ENCODE measurements at places on chromosomes 4 and X.

DNA sequence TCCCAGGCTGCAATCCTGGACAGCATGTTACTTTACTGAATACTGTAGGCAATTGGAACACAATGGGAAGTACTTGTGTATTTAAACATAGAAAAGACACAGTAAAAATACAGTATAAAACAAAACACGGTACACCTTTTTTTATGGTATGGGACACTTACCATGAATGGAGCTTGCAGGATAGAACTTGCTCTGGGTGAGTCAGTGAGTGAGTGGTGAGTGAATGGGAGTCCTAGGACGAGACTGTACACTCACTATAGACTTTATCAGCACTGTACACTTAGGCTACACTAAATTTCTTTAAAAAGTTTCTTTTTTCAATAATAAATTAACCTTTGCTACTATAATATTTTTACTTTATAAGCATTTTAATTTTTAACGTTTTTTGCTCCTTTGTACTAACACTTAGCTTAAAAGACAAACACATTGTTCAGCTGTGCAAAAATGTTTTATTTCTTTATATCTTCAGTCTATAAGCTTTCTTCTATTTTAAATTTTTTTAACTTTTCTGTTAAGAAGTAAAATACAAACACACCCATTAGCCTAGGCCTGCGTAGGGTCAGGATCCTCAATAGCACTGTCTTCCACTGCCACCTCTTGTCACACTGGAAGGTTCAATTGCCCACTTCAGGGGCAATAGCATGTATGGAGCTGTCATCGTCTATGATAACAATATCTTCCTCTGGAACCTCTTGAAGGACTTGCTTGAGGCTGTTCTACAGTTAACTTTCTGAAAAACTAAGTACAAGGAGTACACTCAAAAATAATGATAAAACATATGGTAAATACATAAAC, 293.5 kb upstream of the FSTL5 start:
- DNase-seq = no peak

GRCh38 chr4:17323554-17324385, 188.1 kb downstream of the QDPR start:
- DNase-seq = no peak

- DNase-seq = no peak
Measured at GRCh38 chrX:332496-332860, 13.9 kb upstream of the GTPBP6 start.

GRCh38 chrX:7574325-7574724, 268.6 kb upstream of the VCX start:
- no peak for DNase-seq

DNA sequence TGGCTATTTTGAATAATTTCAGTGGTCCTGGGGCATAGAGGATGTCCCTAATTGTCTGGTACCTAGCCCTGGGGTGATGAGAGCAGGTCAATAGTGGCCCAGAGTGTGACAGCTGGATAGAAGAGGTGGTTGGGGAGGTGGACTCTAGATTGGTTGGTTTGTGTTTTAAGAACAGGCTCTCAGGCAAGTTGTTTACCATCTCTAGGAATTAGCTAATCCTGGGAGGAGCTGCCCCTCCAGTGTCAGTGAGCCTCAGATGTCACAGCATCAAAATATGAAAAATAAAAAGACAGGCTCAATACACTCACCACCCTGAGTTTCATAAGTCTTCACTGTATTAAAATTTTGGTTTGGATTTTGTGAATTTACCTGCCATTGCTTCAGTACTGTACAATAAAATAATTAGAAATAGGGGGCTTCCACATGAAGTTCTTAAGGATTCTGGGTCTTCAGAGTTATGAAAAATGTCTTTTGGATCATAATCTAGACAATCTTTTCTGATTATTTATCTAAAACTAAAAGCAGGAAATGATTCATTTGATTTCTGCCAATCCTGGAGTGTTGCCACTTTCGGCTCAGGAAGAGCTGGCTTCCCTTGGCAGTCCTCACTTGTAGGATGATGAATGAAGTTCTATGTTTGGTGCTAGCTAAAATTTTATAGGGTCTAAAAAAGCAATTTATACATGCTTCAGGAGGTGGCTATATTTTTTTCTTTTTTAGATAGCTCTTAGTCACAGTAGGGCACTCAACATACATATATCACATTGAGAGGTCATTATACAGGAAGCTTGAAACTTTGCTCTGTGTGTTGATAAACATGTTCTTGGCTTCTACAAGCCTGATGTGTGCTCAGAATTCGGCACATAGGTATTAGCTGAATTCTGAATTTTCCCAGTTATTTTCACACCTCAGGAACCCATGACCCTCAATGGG, 395.1 kb downstream of the RAB28 start:
- no peak for DNase-seq

DNA sequence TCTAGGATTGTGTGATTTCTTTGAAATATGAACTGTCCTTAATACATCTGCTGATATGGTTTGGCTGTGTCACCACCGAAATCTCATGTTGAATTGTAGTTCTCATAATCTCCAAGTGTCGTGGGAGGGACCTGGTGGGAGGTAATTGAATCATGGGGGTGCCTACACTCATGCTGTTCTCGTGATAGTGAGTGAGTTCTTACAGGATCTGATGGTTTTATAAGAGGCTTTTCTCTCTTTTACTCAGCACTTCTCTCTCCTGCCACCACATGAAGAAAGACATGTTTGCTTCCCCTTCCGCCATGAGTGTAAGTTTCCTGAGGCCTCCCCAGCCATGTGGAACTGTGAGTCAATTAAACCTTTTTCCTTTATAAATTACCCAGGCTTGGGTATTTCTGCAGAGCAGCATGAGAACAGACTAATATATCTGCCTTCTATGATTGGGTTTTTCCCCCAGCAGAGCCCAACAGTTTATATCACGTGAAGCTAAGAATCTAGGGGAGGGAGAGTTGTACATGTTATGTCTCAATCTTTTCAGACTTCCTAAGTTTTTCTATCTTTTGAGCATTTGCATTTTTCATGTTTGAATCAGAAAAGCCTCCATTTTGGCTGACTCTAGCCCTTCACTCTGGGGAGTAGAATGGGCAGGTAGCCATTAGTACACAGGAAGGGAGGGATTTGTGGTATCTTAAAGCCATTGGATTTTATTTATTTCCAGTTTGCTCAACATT, 58.9 kb downstream of the PLAC1 start:
- no peak for DNase-seq

GRCh38 chrX:19673375-19674040, 158.2 kb upstream of the MAP3K15 start:
- no peak for DNase-seq

GRCh38 chr4:122293374-122294365, 85.1 kb upstream of the ADAD1 start:
- no peak for DNase-seq

DNA sequence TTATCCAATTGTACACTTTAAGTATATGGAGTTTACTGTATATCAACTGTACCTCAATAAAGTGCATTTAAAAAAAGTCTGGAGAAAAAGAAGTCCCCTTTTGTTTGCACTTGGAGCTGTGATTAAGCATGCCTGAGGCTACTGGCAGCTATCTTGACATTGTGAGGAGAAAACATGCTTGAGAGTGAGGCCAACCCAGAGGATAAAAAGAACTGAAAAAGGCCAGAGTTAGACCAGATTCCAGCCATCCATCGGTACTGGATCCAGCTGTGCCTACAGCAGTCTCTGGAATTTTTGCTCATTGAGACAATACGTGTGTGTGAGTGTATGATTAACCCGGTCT, 57.4 kb downstream of the LGI2 start:
- no peak for DNase-seq

GRCh38 chr4:76897536-76898384, at the start of gene SOWAHB:
Gene SOWAHB, minus strand, starts transcription at chr4:76898144. Its CDS starts 295 bp downstream, at chr4:76897849.
- DNase-seq = no peak

DNA sequence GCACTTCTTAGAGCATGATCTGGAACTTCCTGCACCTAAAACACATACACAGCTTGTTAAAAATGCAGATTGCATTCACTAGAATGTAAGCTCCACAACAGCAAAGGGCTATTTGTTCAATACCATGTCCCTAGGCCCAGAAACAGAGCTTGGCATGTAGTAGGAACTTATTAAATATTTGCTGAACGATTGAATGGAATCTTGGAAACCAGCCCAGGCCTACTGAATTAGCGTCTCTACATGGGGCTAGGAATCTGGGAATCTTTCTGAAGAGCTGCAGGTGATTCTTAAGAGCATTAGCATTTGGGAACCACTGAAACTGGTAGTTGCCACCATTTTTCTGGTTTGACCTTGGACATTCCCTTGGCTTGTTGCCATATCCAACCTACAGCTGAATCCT, 234.1 kb downstream of the STIM2 start:
- no peak for DNase-seq

GRCh38 chrX:101385795-101386541, at the start of gene BTK:
Gene BTK, minus strand, starts transcription at chrX:101386191. Its CDS starts 10,907 bp downstream, at chrX:101375284.
- no peak for DNase-seq

GRCh38 chr4:42995343-42995944, 102.9 kb downstream of the GRXCR1 start:
- DNase-seq = no peak

DNA sequence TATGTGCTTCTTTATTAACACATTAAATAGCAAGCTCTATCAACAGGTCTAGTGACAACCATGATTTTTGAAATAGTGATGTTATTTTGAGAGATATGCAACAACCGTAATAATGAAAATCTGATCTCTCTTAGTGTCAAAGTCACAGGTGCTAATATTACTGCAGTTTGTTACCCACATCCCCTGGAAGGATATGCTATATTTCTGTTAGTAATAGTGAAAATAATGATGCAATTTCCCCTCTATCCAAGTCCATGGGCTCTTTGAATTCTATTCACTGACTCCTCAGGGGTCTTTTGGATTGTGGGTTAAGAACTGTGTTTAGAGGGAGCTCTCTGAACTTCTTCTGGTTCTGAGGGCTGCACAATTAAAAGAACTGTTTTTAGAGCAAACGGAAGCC, 3.0 kb upstream of the HSD17B10 start:
- no peak for DNase-seq

DNA sequence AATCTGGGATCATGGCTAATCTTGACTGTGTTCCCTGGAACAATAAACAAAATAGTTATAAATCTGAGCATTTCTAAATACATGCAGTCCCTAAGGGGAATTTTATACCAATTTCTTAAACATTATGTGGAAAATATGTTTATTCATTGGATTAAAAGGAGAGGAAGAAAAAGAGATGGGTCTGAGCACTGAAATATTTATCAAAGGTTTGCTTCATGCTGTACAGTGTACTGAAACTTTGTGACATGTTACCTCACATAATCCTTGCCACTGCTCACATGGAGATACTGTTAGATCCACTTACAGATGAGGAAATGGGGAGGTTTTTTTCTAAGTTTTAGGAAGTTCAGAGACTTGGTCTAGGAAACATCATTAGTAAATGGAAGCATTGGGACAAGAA, 443.6 kb downstream of the SPRY1 start:
- DNase-seq = no peak

DNA sequence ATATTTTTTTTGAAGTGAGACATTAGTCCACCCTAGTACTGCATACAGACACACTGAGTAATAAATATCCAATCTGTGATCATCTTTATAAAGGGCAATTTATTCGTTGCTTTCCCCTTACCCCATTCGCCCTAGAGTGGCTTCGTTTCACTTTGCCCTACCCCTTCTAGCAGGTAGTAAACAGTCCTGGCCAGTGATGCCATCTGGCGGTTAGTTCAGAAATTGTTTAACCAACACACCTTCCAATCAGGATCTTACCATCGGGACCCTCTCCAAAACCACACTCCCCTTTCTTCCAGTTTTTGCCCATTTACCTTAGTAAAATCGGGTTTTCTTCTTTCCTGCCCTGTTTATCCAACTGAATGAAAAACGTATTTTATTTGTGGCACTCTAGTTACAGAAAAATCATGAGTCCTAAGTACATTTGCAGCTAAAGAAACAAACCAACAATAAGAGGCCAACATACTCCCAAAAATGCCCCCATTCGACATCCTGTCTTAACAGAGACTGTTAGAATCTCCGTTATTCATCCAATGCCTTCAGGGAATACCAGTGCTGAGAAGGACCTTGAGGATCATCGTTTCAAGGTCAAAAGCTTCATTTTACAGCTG, 2.2 kb downstream of the PPA2 start:
- peak; percentile 33 for DNase-seq

GRCh38 chr4:188987011-188987410, 847.8 kb downstream of the TRIML1 start:
- no peak for DNase-seq

DNA sequence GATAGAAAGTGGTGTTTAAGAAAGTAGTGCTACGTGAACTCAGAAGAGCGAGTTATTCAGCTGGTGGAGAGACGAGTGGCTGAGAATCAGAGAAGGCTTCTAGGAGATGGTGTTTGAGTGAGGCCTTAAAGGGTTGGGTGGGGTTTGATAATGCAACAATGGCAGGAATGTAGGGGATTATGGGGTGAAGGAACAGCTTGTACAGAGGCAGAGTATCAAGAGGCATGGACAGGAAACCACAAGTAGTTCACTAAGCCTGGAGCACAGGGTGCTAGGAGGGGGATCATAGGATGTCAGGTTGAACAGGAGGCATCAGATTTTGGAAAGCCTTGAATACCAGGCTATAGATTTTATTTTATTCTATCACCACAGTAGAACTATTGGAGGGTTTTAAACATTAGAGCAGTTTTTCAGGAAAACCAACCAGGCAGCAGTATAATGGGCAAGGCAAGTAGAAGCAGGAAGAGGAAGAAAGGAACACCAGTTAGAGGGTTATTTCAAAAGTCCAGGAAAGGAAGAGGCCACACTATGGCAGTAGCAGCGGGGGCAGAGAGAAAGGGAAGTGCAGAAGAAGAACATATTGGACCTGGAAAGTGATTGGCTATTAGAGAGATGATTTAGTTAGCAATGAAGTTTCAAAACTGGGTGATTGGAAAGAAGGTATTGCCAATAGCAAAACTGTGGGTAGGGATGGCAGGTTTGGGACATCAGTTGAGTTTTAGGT, 99.2 kb downstream of the DOCK11 start:
- no peak for DNase-seq

DNA sequence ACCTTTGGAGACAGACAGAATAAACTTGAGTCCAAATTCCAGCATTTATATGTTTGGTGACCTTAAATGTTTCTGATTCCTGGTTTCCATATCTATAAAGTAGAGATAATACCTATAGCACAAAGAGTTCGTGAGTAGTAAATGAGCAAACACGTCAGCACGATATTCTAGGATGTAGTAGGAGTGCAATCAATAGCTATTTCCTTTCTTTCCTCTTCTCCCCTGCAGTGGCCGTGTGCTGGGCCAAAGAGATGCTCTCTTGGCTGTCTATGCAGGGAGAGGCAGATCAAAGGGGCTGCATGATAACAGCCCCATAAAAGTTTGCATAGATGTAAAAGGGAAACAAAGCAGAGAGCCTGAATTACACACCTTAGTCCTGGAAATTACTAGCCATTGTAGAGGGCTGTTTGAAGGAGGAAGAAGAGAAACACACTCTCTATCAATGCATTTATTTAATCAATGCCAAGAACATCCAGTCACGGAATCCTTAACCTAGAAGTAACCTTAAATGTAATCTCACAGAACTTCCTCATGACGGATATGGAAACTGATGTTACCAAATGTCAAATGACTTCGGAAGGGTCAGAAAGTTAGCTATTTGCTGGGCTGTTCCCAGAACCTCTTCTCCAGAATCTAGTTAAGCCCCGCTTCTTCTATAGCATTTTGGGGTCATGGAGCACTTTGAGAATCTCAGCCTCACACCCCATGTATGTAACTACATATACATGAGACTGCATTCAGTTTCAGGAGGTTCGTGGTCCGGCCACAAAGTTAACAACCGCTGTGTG, 35.5 kb upstream of the PLAC8 start:
- no peak for DNase-seq
